ENCODE measurements at places on chromosomes 6 and 20. TPM values are rescaled to one million over a fixed set of nuclear protein-coding genes. Genes with fewer than 3 reads are reported as not detected.

Gene SRSF3
- total RNA-seq: 485 TPM

Gene MCCD1
- not detected for total RNA-seq

Gene DDRGK1
- total RNA-seq: 99.9 TPM

Gene SAMD3
- total RNA-seq: not detected

Gene CPNE5
- 0.10 TPM for total RNA-seq

Gene MUCL3
- 0.15 TPM for total RNA-seq

Gene PRR18
- total RNA-seq: 0.29 TPM

Gene NRM
- 28.4 TPM for total RNA-seq

Gene MPIG6B
- total RNA-seq: not detected

Data from A549 treated with dexamethasone at 1 μM for 4 hours (cell line).